ENCODE measurements at places on chromosomes 5 and 9. TPM values are rescaled to one million over a fixed set of nuclear protein-coding genes. Genes with fewer than 3 reads are reported as not detected.

Gene CHSY3
- 0.50 TPM for polyA plus RNA-seq

Gene COL23A1
- 0.46 TPM for polyA plus RNA-seq

Gene TLX3
- polyA plus RNA-seq, result not detected

Gene NR5A1
- 0.60 TPM for polyA plus RNA-seq

Gene PCDHGA7
- not detected for polyA plus RNA-seq

Gene TAF11L10
- polyA plus RNA-seq, result not detected

Gene PCDHB4
- 0.60 TPM for polyA plus RNA-seq

Gene SARDH
- not detected for polyA plus RNA-seq

Gene ADAMTS16
- not detected for polyA plus RNA-seq

Gene SPINK7
- polyA plus RNA-seq, result not detected

Gene CERT1
- 14.4 TPM for polyA plus RNA-seq

Gene FOXD4L5
- not detected for polyA plus RNA-seq

Gene UBE2B
- polyA plus RNA-seq, result 148 TPM

Gene NEURL1B
- 12.6 TPM for polyA plus RNA-seq

Gene CCL28
- 18.3 TPM for polyA plus RNA-seq

Gene SEMA5A
- polyA plus RNA-seq, result 4.7 TPM

Gene CDH18
- polyA plus RNA-seq, result not detected

Gene LHX6
- polyA plus RNA-seq, result 0.46 TPM

Gene PCDHGA6
- not detected for polyA plus RNA-seq

Gene CYFIP2
- polyA plus RNA-seq, result 8.1 TPM

Gene RMRP
- 480 TPM for polyA plus RNA-seq

Gene COL5A1
- 13.2 TPM for polyA plus RNA-seq

Gene ECSCR
- 13.7 TPM for polyA plus RNA-seq

Gene NR2F1-AS1
- polyA plus RNA-seq, result 1.4 TPM

Gene PPP2R2B
- 0.60 TPM for polyA plus RNA-seq

Gene GDA
- 16.0 TPM for polyA plus RNA-seq

Gene PCDHGA11
- not detected for polyA plus RNA-seq

Gene ARSI
- not detected for polyA plus RNA-seq

Gene DMRT3
- not detected for polyA plus RNA-seq

Gene TMC1
- polyA plus RNA-seq, result not detected

Gene ARHGEF39
- polyA plus RNA-seq, result 1.6 TPM

Gene TXNDC8
- not detected for polyA plus RNA-seq

Gene TSLP
- polyA plus RNA-seq, result 0.41 TPM

Gene GPX3
- 85.1 TPM for polyA plus RNA-seq

Gene EFNA5
- polyA plus RNA-seq, result 0.60 TPM

Gene LRRC19
- 13.8 TPM for polyA plus RNA-seq

Gene FAT2
- polyA plus RNA-seq, result not detected

Gene SYNPO
- polyA plus RNA-seq, result 30.1 TPM

Gene PCDHB14
- polyA plus RNA-seq, result not detected

Gene ADRA1B
- 0.92 TPM for polyA plus RNA-seq

Gene HEMGN
- 0.25 TPM for polyA plus RNA-seq

Gene ORM1
- polyA plus RNA-seq, result 1.1 TPM

Gene SLC25A2
- 0.35 TPM for polyA plus RNA-seq

Gene FBP1
- 32.2 TPM for polyA plus RNA-seq
